ENCODE measurements at places on chromosomes 16 and 17.

DNA sequence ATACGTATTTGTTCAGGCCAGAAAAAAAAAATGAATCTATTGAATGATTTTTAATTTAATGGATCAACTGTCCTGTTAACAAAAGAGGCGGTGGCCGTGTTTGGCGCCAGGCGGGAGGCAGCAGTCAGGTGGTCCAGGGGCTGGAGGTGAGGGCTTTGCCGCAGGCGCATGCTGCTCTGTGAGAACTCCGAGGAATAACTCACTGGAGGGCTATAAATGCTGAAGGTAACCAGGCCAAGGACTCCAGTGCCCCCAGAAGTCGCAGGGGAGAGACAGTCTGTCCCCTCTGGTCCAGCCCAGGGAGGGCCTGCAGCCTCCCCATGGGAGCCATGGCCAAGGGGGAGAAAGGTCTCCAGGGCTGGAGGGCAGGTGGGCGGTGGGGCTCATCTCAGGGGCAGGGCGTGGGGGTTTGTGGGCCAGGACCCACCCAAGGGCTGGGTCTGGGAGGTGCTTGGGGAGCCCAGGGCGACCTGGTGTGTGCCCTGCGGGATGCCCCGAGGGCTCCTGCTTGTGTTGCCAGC, 7.1 kb upstream of the BAHCC1 start:
- no peak for DNase-seq

- no peak for DNase-seq
Measured at GRCh38 chr16:27241658-27242057, 26.9 kb downstream of the NSMCE1 start.

DNA sequence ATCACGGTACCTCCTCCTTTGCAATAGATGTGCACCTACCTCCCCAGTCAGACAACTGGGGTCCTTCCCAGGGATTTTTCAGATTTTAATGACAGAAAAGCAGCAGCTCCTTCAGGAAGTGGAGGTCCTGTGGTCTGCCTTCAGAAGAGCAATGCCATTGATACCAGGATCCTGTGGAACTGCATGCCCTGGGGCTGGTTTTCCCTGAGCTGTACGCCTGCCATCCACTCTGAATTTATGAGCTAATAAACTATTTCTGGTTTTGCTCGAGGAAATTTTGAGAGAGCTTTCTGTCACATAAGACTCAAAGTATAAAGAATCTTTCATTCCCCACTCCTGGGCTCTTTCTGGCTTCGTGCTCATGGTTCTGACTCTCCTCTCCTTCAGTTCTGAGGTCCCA, 10.0 kb upstream of the CCL23 start:
- DNase-seq, result no peak

DNA sequence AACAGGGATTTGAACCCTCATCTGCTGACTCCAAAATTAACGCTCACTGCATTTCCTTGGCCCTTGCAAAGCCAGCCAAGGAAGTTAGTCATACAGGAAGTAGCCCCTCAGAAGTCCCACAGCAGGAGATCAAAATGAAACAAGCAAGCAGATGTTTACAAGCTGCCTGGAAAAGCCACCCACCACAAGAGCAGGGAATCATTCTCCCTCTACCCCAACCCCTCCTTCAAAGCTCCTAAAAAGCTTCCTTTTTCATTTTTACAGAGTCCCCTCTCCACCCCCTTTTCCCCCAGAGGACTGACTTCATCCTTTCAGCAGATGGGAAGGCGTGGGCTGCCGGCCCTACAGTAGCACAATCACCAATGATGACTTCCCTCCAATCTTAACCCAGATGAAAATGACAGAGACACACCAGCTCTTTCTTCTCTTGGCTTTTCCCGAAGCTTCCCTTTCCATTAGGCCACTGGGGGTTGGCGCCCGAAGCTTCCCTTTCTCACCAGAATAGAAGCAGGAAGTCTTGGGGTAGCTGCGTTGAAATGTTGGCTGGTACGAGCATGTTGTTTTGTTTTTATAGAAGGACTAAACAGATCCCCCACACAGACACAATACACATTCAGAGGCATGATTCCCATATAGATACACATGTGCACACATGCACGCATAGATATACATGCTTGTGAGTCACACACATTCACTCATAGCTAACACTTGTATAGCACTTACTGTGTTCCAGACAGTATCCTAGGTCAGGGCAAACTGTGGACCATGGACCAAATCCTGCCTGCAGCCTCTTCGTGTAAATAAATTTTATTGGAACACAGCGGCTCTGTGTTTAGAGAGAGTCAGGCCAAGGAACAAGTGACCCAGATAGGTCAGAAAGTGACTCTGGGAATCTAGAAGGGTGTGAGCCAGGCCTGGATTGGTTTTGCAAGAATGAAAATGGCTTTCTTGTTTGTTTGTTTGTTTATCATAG, 17.4 kb downstream of the ITPRIPL2 start:
- peak; percentile 13 for DNase-seq

GRCh38 chr16:86011532-86011931, 112.6 kb downstream of the IRF8 start:
- DNase-seq, result no peak

- no peak for DNase-seq
Measured at GRCh38 chr17:82588266-82589175, 59.7 kb downstream of the WDR45B start.

GRCh38 chr17:66443166-66443565, 140.8 kb downstream of the PRKCA start:
- DNase-seq, result no peak

- peak; percentile 88 for DNase-seq
Measured at GRCh38 chr17:49952209-49952911, 16.6 kb upstream of the DLX4 start.

GRCh38 chr16:89371968-89372634, 118.3 kb downstream of the ANKRD11 start:
- no peak for DNase-seq

- DNase-seq, result no peak
Measured at GRCh38 chr16:75086688-75087374, 29.7 kb downstream of the LDHD start.

- DNase-seq, result no peak
Measured at GRCh38 chr17:76688165-76688622, 22.6 kb downstream of the MXRA7 start.

GRCh38 chr17:30939051-30939689, 17.4 kb downstream of the ADAP2 start:
- DNase-seq, result peak; percentile 51

- no peak for DNase-seq
Measured at GRCh38 chr17:31724026-31724425, 135.0 kb downstream of the COPRS start.

- DNase-seq, result no peak
Measured at GRCh38 chr17:83081684-83082201, 2.3 kb downstream of the METRNL start.

DNA sequence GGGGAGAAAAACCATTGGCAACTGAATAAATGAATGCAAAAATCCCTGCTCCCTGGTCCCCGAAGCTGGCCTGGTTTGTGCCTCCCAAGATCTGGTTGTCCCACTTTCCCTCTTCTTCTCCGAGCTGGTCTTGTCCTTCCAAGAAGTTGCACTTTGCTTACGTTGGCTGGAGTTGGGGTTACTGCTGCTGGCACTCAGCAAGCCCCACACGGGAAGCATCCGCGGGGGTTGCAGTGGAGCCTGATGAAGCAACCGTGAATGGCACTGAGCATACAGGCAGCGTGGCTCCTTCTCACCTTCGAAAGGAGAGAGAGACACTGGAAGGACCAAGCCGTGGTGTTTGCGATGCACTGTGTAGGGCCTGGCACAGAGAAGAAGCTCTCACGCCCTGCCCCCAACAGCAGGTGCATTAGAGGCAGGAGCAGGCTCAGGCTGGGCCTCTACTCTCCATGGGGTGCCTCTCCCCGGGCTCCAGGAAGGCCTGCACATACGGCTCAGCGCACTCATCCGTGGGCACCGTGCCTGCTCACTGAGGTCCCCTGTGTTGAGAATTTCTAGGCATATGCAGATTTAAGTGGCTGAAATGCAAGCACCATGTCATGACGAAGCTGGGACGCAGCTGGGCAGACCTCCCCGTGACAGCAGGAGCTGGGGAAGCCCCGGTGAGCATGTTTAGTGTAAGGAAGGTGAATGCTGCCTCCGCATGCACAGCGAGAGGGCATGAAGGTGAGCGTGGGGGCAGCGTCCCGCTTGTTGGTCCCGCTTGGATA, 12.1 kb downstream of the CA5A start:
- DNase-seq, result peak; percentile 90

DNA sequence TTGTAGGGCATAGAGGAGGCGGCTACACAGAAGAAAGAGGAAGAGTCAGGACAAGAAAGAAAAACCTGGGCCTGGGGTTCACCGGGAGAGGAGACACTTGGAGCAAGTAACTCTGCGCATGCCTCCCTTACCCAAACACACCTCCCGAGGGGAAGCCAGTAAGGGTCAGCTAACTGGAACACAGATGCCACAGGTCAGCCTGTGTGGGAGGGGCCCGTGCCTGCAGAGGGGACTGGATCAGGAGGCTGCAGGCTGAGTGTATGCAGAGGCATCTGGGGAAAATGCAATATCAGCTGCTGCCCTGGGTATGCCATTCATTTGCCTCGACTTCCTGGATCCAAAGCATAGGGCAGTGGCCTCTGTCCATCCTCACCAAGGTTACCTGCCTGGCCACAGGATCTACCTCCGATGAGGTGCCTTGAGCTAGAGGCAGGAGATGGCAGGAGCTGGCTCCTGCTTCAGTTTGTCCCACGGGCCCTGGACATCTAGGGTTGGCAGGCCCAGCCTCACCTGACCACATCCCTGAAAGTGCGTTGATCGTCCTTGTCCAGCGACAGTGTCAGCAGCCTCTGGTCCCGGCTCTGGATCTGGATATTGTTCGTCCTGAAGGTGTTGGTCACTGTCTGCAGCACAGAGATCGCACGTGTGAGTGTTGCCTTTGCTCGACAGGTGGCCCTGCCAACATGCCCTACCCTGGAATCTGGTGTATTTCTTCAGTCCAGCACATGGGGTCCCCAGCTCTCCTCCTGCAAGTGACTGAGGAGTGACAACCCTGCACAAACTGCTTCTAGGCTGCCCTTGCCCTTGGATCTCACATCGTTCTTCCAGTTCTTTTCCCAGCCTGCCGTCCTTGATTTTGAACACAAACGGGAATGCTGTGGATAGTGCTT, 4.6 kb upstream of the MFSD6L start:
- no peak for DNase-seq

DNA sequence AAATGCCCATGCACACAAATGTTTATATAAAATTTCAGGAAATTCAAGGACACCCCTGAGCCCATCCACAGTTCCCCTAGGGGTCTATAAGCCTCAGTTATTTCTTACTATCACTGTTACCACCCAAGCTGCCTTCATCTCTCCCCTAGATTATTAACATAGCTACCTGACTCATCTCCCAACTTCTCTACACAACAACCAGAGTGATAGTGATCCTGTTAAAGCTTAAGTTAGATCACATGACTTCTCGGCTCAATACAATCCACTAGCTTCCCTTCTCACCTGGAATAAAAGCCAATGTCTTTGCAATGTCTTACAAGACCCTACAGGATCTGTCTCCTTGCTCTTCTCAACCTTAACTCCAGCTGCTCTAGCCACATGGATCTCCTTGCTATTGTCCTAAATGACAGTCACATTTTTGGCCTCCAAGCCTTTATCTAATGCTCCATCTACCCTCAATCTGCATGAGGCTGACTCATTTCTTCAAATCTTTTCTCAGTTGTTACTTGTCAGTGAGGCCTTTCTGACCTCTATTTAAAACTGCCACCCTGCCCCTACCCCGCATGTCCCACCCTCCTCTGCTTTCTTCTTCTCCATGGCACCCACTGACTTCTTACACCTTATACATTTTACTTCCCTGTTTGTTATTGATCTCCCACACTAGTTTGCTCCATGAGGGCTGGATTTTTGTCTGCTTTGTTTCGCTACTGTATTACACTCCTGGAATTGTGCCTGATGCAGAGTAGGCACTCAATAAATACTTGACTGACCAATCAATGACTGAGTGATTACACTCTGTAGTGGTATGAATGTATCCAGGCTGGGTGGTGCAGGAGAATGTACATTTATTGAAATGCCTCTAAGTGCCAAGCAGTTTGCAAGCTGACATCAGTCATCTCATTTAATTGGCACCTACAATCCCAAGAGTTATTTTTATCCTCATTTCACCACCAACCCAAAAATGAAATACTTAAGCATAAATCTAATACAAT, 5.2 kb upstream of the LIG3 start:
- DNase-seq, result no peak

- DNase-seq, result no peak
Measured at GRCh38 chr17:66737524-66737923, 97.4 kb upstream of the CACNG5 start.

DNA sequence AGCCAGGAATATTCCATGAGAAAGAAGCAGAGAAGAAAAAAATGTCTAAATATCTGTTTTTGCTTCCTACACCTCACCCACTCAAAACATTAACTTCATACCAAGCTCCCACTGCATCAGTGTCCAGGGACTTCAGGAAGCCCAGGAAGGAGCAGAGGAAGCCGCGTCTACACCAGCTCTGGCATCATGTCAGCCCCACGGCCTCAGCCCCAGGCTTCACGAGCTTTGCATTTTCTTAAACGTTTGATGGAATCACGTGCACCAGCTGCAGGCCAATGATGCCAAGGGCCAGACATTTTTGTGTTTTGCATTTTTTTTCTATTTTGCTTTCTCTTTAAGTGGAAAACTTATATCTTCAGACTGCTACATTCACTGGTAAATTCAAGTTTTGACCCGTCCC, 48.6 kb downstream of the CDRT4 start:
- DNase-seq, result no peak

DNA sequence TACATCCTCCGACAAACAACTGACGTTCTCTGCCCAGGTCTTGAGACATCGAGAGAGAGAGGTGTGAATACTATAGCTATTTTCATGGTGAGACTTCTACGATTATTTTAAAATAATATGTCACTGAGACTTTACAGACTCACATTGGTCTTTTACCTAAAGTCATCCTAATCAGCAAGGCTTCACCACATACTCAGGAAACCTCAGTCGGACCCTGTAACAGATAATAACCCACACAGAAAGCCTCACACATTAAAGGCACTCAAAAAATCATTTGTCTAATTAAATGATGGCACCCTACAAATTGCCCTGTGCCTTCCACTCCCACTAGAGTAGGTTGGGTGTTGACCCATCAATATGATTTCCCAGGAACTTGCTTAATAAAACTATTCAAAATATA, 19.8 kb upstream of the SLC39A11 start:
- DNase-seq, result no peak

All from GM13977 (cell line).